CD4-positive, alpha-beta T cell treated with Interferon gamma for 1 hour (primary cell): ENCODE measurements at places on chromosomes 16 and 17.

GRCh38 chr17:60416368-60416925 lies 5.8 kb upstream of the CHCT1 start:
- DNase-seq = no peak

DNA sequence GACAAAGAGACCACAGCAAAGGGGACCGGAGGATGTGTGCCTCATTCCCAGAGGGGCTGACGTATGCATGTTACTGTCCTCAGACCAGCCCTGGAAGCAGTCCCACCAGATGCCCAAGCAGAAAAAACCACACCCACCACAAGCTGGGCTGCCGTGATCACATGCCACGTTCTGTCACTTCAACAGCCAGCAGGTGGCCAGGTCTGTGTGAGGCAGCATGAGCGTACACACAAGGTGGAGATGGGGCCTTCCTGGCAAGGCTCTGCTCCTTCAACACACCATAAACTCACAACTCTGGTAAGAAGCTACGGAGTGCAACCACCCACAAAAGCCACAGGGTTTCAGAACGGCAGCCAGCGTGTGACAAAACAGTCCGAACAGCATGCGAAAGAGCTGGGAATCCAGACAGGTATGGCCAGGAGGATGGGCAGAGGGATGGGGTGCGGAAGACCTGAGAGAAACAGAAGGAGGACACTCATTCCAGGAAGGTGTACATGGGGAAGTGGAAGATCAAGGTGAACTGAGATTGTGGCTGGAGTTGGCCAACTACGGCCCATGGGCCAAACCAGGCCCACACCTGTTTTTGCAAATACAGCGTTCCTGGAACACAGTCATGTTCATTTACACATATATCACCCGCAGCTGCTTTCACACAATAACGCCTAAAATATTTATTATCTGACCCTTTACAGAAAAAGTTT lies 27.9 kb downstream of the MBTPS1 start:
- DNase-seq = peak; percentile 52

- no peak for DNase-seq
These were observed 36.1 kb downstream of the PRKCB start for GRCh38 chr16:23871924-23872323.

DNA sequence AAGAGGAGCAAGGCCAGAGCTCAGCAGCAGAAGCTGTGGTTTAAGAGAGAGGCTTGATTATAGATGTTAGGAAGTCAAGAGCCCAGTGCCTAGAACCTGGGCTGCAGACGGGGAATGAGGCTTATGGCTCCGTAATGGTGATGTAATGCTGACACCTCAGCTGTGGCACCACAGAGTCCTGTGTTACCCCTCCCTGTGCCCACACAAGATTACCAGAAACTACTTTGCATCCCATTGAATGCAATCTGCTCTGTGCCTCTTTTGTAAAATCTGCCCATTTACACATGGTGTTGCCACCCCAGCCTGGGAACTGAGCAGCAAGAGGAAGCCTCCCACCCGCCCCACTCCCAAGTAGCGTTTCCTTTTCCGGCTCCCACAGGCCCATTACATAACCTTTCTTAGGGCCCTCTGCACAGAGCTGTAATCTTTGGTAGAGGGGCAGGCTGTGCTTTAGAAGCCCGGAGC lies 57.0 kb downstream of the PITPNC1 start:
- peak; percentile 69 for DNase-seq

DNA sequence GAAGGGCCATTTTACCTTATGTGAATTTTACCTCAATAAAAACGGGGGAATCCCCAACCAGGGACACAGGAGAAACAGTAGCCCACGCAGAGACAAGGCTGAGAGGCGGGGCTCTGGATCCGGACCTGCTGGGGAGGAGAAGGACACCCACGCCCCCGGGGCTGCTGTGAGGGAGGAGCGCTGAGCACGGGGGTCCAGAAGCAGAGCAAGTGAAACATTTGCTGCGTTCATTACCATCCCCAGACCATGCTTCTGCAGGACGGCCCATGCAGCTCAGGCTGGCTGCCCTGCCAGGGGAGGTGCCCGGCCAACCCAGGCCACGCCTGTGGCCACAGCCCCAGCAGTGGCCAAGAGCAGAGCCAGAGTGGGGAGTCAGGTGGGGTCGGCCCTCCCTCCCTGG lies 50.0 kb downstream of the KCNJ18 start:
- no peak for DNase-seq

GRCh38 chr16:86016201-86016965 lies 117.4 kb downstream of the IRF8 start:
- DNase-seq = peak; percentile 37

DNA sequence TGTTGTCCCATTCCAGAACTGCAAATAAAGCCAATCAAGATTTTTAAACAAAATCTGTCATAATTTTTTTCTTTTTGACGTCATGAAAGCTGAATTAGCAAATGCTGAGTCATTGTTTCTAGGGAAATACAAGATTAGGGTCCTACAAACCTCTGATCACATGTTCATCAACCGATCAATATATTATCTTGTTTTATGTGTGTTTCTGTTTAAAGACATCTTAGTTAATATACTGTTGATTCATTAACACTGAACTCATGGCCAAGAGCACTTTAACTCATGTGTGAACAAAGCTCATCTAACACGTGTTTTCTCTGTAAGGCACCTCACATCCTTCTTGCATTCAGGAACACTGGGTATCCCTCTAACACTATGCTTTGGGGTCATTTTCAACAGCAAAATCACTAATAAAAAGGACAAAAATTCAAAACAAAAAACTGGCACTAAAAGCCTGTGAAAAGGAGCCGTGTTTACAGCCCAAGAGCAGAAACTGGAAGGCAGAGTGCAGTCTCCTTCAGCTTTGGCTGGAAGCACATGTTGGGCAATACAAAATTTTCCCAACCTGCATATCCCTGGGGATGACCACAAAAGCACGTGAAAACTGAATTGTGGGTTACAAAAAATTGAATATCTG lies 102.5 kb downstream of the PARN start:
- DNase-seq = no peak

GRCh38 chr17:19332371-19333131 lies 30.0 kb downstream of the B9D1 start:
- DNase-seq = no peak

GRCh38 chr16:81774348-81774747 lies 4.7 kb upstream of the PLCG2 start:
- no peak for DNase-seq

DNA sequence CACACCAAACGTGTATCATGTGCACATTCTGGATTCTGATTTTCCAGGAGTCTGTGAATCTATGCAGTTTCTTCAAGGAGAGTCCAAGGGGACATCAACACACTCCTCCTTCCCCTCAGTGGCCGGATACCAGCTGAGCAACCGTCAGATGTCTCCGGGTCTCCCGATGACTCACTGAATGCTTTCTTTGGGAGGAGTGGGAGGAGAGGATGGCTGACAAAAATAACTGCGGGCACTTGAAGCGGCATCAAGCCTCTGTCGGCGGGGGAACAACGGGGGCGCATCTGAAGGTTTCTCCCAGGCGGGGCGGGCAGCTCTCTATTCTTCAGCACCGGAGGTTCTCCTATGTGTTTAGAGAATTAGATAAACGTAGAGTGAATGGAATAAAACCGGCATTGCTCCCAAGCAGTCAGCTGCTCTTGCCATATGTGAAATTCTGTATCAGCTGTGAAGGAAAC lies 24.6 kb upstream of the LRRC75A start:
- DNase-seq = no peak

GRCh38 chr17:67514998-67515397 lies 137.9 kb downstream of the PITPNC1 start:
- DNase-seq = no peak

DNA sequence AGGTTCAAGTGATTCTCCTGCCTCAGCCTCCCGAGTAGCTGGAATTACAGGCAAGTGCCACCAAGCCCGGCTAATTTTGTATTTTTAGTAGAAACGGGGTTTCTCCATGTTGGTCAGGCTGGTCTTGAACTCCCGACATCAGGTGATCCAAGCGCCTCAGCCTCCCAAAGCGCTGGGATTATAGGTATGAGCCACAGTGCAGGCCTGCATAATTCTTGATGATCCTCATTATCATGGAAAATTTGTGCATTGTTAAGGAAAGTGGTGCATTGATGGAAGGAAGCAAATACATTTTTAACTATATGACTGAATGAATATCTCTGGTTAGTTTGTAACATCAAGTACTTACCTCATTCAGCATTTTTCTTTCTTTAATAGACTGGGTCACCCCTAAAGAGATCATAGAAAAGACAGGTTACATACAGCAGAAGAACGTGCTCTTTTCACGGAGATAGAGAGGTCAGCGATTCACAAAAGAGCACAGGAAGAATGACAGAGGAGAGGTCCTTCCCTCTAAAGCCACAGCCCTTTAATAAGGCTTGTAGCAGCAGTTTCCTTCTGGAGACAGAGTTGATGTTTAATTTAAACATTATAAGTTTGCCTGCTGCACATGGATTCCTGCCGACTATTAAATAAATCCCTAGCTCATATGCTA lies 38.1 kb downstream of the RND2 start:
- no peak for DNase-seq

- no peak for DNase-seq
These were observed 63.7 kb upstream of the PSMD7 start for GRCh38 chr16:74232806-74233465.

DNA sequence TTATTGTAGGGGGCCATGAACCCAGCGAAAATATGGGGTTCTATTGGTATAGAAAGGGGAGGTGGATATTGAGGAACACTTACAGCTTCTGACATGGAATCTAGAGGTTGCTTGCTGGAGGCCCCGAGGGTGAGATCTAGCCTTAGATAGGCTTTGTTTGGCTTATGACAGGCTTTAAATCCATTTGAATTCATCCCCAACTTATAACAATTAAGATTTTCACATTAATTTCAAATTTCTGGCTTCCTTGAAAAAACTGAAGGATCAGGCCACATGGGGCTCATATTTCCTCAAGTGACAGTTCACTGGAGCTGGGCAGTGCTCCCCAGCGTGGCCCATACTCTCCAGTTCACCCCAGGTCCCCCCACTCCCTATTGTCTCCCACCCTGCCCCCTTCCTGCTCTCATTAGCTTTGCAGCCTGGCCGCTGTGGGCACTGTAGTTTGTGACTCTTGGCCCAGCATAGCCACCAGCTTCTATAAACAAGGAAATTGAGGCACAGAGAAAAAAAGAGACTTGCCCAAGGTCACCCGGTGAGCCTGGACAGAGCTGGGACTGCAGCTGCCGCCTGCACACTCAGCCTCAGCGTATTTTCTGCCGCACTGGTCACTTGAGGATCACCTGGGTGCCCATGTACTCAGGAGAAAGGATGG lies 19.8 kb upstream of the ADGRG1 start:
- no peak for DNase-seq
